ENCODE measurements at places on chromosomes 7 and 10. TPM values are rescaled to one million over a fixed set of nuclear protein-coding genes. Genes with fewer than 3 reads are reported as not detected.
A peak's percentile ranks its signal among the peaks of the same experiment; 100 is the strongest.

DNA sequence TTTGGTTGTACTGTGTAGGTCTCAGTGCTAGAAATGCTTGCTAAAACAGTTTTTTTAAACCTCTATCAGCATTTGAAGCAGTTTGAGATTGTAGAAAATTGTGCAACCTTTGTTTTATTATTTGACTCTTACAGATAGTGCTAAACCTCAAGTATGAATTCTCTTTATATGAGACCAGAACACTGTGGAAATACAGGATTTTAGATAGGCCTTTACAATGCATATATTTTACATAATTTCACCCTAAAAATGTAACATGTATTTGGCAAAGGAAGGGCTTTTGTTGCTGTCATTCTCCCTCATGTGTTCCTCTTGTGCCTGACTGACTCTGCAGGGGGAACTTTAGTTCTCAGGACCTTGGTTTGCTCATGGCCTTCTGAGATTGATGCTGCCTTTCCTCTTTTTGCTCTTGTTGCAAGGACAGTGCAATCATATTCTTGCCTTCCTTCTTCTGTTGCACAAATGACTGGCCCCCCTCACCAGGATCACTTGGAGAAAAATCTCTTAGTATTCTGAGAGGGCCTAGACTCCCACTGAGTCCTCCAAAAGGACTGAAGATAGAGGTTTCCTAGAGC lies 188.7 kb downstream of the PPP1R9A start:
- no peaks in the 10 kb centered on the region for H3K27me3 ChIP-seq
- no peaks in the 10 kb centered on the region for H3K36me3 ChIP-seq
- no peak overlapping the region for H3K27ac ChIP-seq
- H3K4me1 ChIP-seq, result peaks cover 5% of the 10 kb centered on the region
- H3K4me3 ChIP-seq, result no peak overlapping the region

DNA sequence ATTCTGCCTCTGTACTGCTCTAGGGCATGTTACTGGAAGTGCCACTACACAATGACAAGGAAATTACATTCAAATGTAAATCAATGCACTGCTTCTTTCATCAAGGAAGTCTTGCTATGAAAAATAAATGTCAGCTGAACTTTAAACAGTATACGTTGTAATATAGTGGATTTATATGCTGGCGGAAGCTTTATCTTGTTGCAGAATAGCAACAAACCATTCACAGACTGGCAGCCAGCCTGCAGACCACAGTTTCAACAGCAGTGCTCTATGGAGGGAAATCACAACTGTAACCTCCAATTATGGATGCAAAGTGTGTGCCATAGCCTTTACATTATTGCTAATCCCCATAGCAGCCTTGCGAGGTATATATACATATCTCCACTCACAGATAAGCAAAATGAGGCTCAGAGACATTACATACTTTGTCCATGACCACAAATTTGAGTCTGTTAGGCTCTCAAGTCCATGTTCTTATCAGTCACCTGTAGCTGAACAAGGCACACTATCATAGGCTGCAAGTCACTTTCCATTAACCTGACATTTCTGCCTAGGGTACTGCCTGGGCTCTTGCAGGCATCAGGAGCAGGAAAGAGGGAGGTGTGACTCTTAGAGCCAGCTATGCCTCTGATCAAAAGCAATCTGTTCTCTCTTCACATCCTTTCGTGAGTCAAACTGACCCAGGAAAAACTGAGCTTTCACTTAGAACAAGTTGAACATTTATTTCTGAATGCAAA lies 22.6 kb downstream of the COL28A1 start:
- H3K27me3 ChIP-seq, result no peaks in the 10 kb centered on the region
- H3K27ac ChIP-seq, result no peak overlapping the region
- H3K4me1 ChIP-seq, result no peaks in the 10 kb centered on the region
- H3K36me3 ChIP-seq, result no peaks in the 10 kb centered on the region
- H3K4me3 ChIP-seq, result no peak overlapping the region
- no peak for DNase-seq

DNA sequence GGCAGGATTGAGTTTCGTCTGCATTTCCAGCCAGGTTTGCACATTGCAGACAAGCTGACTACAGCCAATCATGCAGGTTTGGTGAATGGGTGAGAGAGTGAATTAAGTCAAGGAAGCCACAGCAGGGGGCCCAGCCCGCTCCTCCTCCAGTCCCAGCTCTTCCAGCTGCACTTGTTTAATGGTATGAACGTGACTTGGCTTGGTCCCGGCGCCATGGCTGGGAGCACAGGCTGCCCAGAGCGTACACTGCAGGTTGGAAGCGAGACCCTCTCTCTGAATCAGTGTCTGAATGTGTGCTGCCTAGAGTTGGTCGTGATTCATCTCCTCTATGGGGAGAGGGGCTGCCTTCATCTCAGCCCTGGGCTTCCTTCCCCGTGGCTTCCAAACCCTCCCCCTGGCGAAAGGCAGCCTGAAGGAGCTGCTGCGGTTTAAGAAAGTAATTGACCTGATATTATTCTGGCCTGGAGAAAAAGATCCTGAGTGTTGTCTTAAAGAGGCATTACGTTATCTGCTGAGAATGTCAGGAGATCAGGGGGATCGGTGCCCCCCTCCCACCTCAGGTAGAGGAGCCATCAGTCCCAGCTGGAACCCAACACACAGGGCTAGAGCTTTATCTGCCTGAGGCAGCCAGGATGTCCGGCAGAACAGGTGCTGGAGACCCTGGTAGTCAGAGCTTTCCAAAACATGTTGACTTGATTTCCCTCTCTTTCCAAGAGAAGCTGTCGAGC lies 132.1 kb downstream of the COL26A1 start:
- no peaks in the 10 kb centered on the region for H3K4me1 ChIP-seq
- no peak overlapping the region for H3K4me3 ChIP-seq
- no peaks in the 10 kb centered on the region for H3K27me3 ChIP-seq
- DNase-seq, result no peak
- H3K27ac ChIP-seq, result no peak overlapping the region
- H3K36me3 ChIP-seq, result no peaks in the 10 kb centered on the region

- no peaks in the 10 kb centered on the region for H3K36me3 ChIP-seq
Observed at GRCh38 chr7:26140380-26140779, 11.6 kb upstream of the NFE2L3 start.

DNA sequence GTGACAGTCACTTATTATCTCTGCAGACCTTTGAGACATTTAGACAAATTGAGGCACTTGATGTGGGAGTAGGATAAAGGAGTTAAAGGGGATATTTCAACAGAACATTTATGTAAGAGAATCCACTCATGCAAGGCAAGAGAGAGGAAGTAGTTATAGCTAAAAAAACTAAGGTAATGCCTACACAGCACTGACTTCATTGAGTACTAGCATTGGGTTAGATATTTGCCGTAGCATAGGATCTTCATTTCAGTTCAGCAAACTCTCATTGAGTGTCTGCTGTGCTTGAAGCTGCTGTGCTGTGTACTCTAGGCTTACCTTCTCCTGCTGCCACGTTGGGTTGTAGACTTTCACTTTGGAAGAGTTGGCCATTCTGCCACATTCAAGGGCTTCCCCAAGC lies 10.5 kb upstream of the ENTPD1 start:
- DNase-seq, result no peak
- no peak overlapping the region for H3K27ac ChIP-seq
- H3K4me1 ChIP-seq, result no peaks in the 10 kb centered on the region
- H3K4me3 ChIP-seq, result no peak overlapping the region
- no peaks in the 10 kb centered on the region for H3K27me3 ChIP-seq

- DNase-seq, result no peak
- no peak overlapping the region for H3K27ac ChIP-seq
- H3K4me3 ChIP-seq, result no peak overlapping the region
- H3K27me3 ChIP-seq, result no peaks in the 10 kb centered on the region
- no peaks in the 10 kb centered on the region for H3K36me3 ChIP-seq
Observed at GRCh38 chr7:17623546-17624185, 316.6 kb downstream of the SNX13 start.

DNA sequence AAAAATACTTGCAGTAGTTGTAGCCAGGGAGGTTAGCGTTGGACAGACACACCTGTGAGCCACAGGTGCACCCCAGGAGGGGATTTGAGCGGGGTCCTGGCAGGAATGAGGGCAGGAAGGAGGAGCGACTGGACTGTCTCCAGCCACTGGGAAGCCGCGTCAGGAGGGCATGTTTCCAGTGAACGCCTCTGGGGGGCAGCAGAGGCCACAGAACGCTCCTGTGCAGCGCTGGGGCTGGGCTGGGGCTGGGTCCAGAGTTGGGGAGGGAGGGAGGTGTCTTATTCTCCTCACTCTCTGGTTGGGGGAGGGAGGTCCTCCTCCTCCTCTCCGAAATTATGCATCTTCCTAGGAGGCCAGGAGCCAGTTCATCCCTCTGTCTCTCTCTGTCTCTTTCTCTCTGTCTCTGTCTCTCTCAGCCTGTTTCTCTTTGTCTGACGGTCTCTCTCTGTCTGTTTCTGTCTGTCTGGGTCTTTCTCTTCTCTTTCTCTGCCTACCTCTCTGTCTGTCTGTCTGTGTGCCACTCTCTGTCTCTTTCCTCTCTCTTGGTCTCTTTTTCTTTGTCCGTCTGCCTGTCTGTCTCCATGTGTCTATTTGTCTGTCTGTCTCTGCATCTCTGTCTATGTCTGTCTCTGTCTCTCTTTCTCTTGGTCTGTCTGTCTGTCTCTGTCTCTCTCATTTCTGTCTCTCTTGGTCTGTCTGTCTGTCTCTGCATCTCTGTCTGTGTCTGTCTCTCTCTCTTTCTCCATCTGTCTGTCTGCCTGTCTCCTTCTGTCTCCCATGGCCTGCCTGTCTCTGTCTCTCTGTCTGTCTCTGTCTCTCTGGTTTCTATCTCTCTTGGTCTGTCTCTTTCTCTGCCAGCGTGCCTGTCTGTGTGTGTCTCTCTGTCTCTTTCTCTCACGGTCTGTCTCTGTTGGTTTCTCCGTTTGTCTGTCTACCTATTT lies 9.9 kb upstream of the PSMG3 start:
- H3K36me3 ChIP-seq, result no peaks in the 10 kb centered on the region
- H3K4me3 ChIP-seq, result no peak overlapping the region

GRCh38 chr7:80591654-80592053 lies 46.8 kb upstream of the CD36 start:
- DNase-seq, result no peak
- no peak overlapping the region for H3K4me3 ChIP-seq
- no peak overlapping the region for H3K27ac ChIP-seq
- no peaks in the 10 kb centered on the region for H3K27me3 ChIP-seq

DNA sequence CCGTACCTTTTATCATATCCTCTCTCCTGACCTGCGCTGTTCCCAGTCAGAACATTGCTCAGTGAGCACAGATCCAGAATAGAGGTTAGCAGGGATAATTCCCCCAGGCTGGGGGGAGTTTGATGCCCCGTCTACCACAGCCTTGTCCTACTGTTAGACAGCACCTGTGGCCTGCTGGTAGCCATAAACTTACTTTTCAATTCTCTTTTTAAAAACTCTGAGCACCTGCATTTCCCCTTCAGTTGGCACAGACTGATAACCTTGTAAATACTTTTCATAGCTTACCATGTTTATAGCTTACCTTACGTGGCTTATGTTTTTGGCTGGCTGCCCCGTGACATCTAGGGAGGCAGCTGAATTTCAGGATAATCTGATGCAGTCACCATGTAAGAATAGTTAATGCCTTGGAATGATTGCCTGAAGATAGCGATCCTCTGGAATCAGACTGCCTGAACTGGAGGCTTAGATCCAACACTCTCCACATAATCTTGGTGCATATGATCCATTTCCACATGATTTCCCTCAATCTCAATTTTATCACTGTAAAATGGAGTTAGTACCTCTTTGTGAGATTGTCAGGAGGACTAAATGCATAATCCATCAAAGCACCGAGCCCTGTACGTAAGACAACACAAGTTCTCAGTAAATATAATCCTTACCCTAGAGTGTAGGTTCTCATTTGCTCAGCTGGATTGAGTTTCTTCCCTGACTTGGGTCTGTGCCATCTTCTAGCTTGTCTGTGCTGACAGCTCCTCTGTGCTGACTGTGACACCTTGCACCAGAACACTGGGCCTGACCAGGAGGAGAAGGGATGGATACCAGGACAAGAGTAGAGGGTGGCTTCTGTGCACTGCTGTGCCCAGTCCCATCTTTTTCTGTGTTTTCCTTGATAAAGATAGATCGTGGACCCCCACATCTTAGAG lies 111.7 kb upstream of the GJD4 start:
- no peak overlapping the region for H3K4me3 ChIP-seq
- no peaks in the 10 kb centered on the region for H3K36me3 ChIP-seq
- no peak overlapping the region for H3K27ac ChIP-seq
- no peak for DNase-seq
- H3K4me1 ChIP-seq, result peaks cover 28% of the 10 kb centered on the region

- no peak overlapping the region for H3K27ac ChIP-seq
- H3K4me3 ChIP-seq, result no peak overlapping the region
- no peak for DNase-seq
- no peaks in the 10 kb centered on the region for H3K36me3 ChIP-seq
- H3K27me3 ChIP-seq, result no peaks in the 10 kb centered on the region
Observed at GRCh38 chr7:23315366-23315765, 16.2 kb downstream of the MALSU1 start.

DNA sequence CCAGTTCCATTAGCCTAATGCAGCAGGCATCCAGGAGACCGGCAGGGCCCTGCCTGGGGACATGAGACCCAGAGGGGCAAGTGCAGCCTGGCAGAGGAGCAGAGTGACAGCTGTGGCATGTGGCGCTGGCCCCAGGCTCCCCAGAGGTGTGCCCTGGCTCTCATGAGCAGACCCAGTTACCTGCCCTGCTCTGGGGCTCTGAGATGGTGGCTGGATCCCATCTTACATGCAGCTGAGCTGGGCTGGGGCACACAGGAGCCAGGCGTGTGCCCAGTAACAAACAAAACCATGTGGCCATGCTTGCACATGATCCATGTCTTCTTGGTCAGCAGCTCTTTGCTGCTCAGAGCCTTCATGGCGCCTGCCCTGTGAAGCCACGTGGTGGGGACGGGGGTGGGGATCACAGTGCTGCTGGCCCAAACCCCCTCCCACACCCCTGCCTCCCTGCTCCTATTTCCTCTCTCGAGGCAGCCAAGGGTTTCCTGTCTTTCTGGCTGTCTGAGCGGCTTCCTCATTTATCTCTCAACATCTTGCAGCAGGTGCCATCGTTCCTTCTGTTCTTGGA lies 40.3 kb upstream of the GTF2I start:
- H3K4me1 ChIP-seq, result peaks cover 13% of the 10 kb centered on the region
- no peak overlapping the region for H3K4me3 ChIP-seq
- H3K27me3 ChIP-seq, result no peaks in the 10 kb centered on the region
- no peak overlapping the region for H3K27ac ChIP-seq
- no peak for DNase-seq

GRCh38 chr10:79946271-79947082 lies 2.4 kb downstream of the SFTPD start:
- no peak overlapping the region for H3K27ac ChIP-seq
- H3K4me1 ChIP-seq, result no peaks in the 10 kb centered on the region
- no peaks in the 10 kb centered on the region for H3K27me3 ChIP-seq
- no peak overlapping the region for H3K4me3 ChIP-seq
- peak; percentile 76 for DNase-seq
- no peaks in the 10 kb centered on the region for H3K36me3 ChIP-seq

DNA sequence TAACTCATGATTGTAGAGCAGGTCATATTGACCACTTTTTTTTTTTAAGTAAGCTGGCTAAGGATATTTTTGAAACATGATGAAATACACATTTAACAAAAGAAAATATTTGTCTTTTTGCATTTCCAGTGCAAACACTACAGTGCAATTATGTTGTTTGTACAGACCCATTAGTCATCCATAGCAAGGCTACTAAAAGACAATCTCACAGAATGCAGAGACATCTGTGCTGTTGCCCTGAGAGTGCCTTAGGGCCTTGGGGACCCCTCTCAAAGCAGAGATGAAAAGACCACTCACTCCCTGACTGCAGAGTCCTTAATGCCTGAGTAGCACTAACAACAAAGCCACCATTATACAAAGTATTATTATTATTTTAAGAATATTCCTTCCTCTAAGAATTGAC lies 104.5 kb downstream of the NRCAM start:
- H3K27me3 ChIP-seq, result no peaks in the 10 kb centered on the region
- DNase-seq, result no peak
- H3K27ac ChIP-seq, result no peak overlapping the region
- H3K4me1 ChIP-seq, result no peaks in the 10 kb centered on the region
- no peak overlapping the region for H3K4me3 ChIP-seq

Gene FZD8
- total RNA-seq, result 7.6 TPM

Gene CTAGE4
- 6.6 TPM for total RNA-seq

Measured in vagina (tissue), 2 donors.